ENCODE measurements at places on chromosomes 7 and 10.

- no peak for DNase-seq
Measured at GRCh38 chr7:157318015-157318706, 18.6 kb upstream of the DNAJB6 start.

- DNase-seq, result no peak
Measured at GRCh38 chr10:130814610-130815009, 496.9 kb downstream of the TCERG1L start.

- DNase-seq, result no peak
Measured at GRCh38 chr10:60842694-60843093, 64.4 kb downstream of the CDK1 start.

DNA sequence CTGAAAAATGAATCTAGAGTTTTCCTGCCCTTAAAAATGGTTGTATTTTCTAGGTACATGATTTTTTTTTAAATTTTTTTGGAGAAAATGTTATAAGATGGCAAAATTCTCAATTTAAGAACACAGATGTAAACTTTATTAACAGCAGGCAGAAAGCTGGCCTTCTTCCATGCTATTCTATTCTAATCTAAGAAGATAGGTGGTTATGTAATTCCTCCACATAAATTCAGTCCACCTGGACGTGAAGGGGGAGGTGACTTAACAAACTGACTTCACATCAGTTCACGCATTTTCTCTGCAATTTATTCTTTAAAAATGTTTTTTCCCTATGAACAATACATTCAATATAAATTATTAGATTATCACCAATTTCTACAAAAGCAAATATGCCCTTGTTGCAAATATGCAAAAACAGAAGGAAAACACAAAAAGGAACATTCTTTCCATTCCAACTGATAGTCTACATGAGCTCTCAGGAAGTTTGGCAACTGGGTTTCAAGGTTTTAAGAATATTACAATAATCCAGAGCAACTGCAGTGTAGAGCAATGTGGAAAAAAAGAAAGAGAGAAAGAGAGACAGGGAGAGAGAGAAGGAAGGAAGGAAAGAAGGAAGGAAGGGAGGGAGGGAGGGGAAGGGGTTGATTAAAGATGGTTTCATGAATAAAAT, 76.8 kb downstream of the HIBADH start:
- no peak for DNase-seq

GRCh38 chr10:103752680-103753248, 102.6 kb downstream of the SH3PXD2A start:
- DNase-seq, result no peak

DNA sequence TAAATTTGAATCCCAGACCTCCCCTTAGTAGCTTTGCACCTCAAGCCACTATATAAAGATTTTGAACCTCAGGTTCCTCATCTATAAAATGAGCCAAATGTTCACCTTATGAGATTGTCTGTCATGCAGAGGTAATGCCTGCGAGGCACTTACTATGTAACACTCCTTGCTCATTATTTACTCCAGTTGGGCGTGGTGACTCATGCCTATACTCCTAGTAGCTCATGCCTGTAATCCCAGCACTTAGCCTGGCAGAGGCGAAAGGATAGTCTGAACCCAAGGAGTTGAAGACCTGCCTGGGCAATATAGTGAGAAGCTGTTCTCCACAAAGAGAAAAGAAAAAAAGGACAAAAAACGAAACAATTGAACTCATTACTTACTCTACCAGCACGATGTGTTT, 82.2 kb downstream of the MDFIC start:
- DNase-seq, result no peak

DNA sequence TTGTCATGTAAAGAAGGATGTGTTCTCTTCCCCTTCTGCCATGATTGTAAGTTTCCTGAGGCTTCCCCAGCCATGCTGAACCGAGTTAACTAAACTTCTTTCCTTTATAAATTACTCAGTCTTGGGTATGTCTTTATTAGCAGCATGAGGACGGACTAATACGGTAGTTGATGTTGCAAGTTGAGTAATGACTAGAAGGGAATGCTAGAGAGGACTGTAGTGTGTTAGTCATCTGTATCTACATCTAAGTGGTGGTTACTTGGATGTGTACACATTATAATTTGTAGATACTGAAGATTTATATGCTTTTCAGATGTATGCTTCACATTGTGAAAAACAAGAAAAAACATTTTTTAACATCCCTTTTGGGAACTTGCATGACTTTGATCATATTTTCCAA, 244.6 kb downstream of the POLR1F start:
- DNase-seq, result no peak

DNA sequence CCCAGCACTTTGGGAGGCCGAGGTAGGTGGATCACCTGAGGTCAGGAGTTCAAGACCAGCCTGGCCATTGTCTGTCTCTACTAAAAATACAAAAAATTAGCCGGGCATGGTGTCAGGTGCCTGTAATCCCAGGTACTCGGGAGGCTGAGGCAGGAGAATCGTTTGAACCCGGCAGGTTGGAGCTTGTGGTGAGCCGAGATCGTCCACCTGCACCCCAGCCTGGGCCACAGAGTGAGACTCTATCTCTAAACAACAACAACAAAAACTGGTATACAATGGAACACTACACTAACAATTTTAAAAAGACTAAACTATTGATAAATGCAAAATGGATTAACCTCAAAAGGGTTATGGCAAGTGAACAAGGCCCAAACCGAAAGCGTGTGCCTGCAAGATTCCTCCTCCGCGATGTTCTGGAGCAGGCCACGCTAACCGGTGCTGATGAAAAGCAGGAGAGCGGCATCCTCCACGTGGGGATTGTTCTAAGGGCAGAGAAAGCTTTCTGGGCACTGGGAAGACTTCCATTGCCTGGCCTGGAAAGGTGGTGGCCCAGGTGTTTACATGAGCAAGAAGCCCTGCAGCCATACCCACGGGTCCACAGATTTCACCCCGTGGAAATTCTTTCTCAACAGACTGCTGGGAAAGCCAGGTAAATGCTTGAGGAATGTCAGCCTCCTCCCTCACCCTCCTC, 53.8 kb downstream of the PDGFA start:
- DNase-seq, result no peak

GRCh38 chr7:101502466-101503098, 126.5 kb downstream of the MYL10 start:
- no peak for DNase-seq

DNA sequence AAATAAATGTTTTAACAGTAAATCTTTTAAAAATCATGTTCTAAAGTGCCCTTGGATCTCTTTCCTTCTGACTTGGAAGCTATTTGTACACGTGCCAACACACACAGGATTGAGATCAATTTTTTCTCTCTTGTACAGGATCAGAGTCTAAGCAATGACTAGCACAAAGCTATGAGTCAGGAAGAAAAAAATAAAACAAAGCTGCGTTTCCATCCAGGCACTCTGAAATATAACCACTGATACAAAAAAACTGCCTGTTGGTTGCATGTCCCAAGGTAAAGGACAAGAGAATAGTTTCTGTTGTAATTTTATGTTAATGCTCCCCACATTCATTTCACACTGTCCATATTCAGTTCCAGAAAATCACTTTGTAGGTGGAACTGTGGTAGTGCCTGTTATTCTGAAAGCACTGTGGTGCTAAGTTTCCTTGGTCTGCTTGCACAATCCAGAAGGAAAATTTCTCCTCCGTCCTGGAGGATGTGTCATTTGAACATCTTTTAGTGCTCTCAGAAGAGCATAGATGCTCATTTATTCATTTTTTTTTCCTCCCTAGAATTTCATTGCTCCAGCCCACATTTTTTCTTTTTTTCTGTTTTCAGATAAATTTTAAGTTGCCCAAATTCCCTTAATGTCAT, 113.4 kb downstream of the PLXDC2 start:
- DNase-seq, result no peak

DNA sequence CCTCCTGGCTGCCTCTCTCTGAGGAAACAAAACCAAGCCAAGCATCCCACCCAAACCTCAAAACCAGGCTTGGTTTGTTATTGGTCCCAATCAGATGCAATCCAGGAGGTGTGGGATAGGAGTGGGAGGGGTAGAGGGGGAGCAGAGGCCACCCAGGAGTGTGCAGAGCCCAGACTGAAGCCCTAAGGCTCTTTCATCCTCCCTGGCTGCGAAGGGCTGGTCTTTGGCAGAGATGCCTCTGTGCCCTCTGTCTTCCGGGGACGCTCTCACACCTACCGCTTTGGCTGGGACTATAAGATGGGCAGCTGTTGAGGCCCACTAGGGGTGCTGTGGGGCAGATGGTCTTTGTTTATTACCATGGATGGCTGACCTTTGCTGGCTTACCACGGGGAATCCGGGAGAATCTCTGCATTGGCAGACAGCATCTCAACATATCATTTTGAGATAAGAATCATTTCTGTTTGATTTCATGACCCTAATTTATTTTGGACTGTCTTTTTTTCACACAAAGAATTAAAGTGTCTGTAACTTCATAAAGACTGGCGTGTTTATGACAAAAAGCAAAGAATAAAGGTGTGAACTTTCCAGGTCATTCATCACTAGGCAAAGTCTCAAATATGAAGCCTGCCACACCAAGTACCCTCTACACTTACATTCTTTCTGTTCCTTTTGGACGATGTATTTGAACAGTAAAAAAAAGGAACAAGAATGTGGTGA, 6.5 kb upstream of the DENND2A start:
- DNase-seq, result no peak

- DNase-seq, result no peak
Measured at GRCh38 chr7:140607441-140607989, 33.1 kb downstream of the DENND2A start.

GRCh38 chr10:44282626-44283300, 102.1 kb downstream of the CXCL12 start:
- no peak for DNase-seq

- no peak for DNase-seq
Measured at GRCh38 chr10:29224631-29225030, 64.2 kb upstream of the LYZL1 start.

- DNase-seq, result no peak
Measured at GRCh38 chr10:79188154-79188965, 119.6 kb downstream of the ZMIZ1 start.

DNA sequence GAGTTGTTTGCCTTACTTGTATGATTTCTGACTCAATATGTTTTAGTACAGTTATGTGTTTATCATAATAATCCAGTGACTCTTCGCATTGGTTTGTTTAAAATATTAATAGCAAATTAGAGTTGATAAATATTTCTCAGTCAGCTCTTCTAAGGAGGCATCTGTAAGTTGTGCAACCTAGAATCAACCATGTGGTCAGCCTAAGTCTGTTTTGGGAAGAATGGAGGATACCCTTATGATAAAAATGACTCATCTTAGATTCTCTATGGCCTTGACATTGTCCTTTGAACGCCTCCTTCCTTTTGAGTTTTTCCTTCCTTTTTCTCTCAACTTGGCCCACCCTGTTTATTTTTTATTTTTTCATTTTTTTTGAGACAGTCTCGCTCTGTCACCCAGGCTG, 18.8 kb downstream of the DNAJC9 start:
- DNase-seq, result no peak

- DNase-seq, result no peak
Measured at GRCh38 chr10:49164559-49165188, 23.5 kb downstream of the TMEM273 start.

DNA sequence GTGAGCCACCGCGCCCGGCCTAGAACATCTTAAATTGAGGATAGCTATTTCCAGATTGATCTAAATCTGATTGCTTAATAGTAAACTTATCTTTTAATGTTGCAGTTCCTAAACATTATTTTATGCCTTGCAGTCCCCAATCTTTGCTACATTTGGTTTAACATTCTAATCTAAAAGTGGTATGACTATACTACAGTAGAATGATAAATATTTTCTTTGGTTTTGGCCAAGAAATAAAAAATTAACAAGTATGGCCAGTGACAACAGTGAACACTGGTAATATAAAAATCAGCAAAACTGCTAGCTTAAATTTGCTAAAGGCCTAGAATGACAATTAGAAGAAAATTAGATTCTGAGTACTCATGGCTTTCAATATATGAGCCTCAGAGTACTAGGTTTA, 73.5 kb downstream of the CDK6 start:
- DNase-seq, result no peak

DNA sequence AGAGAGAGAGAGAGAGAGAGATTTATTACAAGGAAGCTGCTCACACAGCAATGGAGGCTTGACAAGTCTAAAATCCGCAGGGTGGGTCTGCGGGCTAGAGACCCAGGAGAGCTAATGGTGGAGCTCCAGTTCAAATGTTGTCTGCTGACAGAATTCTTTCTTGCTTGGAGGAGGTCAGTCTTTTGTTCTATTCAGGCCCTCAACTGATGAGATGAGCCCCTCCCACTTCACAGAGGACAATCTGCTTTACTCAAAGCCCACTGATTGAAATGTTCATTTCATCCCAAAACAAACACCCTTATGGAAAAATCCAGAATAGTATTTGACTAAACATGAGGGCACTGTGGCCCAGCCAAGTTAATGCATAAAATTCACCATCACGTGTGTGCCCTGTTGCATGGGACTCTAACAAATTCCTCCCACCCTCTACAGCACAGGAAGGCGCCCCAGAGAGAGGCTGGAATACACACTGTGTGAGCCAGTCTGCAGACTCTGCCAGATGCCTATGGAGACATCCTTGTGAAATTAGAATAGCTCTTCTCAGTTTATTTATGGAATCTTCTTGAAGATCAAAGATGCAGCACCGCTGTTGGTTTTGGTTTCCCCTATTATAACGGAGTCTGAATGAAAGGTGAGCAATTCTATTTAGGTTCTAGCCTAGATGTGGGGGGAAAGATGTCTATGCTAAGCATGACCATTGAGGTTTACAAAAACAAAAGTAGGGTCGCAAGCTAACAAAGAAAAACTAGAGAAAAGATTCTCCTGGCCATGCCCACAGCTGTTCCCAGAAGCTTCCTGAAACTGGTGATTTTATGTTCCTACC, 123.0 kb upstream of the SFMBT2 start:
- no peak for DNase-seq

DNA sequence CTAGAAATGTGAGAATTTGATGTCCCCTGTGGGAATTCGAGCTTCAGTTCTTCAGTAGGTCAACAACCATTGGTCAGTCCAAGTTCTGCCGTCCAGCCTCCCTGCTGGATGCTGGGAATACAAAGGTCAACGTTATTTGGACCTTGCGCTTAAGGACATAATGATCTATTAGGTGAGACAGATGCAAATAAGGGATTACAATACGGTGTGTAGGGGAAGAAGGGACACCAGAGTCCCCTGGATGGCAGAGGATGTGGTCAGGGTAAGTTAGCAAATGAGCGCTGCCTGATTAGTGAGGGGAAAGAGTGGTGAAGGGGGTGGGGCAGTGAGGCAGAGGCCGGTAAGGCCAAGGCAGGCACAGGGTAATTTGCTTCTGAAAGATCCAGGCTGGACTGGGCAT, 16.2 kb downstream of the CCNY start:
- DNase-seq, result no peak

DNA sequence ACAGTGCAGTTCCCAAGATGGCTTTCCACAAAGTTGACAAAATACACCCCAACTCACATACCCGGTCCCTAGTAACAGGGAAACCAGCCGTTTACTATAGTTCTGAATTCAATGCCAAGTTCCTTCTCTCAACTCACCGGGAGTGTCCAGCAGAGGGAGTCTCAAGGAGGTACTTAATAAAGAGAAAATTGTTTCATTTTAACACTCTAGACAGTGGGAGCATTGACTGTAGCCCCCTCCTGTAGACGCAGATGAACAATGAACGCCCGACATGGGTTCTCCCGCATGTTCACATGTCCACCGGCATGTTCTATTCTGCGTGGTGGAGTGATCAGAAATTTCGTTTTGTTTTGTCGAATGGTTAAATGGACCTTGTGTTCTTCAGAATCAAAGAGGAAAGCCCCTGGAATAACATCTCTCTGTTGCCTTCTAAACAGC, 1.9 kb downstream of the HIPK2 start:
- no peak for DNase-seq

GRCh38 chr7:140153666-140154161, 23.1 kb downstream of the KDM7A start:
- DNase-seq, result no peak

Measured in stimulated activated CD8-positive, alpha-beta memory T cell treated with anti-CD3 and anti-CD28 coated beads, Interleukin-12 subunit alpha, Interleukin-12 subunit beta, amount 100 ng/mL, for 4 hours (primary cell).